ENCODE measurements at places on chromosomes 11 and 22.

- DNase-seq: no peak
Observed at GRCh38 chr11:3939211-3939610, 83.7 kb downstream of the STIM1 start.

DNA sequence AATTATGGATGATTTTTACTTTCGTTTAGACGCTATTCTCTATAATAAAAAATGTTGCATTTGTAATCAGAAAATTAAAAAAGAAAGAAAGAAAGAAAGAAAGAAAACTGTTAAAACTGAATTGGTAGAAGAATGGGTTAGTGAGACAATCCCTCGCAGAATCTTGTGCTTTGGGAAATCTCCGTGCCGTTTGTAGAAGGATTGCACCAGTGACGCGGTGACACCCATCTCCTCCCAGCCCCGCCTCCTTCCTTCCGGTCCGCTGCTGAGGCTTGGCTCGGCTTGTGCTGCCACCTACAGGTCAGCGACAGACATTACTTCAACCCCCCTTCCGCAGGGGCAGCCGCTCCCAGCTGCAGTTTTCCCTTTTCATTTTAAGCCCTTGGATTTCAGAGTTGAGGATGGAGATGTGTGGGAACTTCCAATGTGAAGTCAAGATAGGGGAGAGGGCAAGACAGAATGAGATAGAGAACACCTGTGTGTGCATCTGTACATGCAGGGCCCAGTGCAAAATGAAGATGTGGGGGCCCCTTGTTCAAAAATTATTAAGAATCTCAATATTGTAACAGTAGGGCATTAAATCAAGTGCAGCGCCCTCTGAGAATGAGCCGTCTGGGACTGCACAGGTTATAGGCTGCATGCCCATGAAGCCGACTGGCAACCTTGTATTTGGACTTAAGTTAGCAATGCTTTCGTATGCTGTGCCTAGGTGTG lies 41.1 kb downstream of the TST start:
- DNase-seq: peak; percentile 48

GRCh38 chr11:61265357-61265756 lies 24.4 kb downstream of the PGA5 start:
- DNase-seq: no peak

GRCh38 chr22:33850724-33851123 lies 69.6 kb downstream of the LARGE1 start:
- DNase-seq: no peak

DNA sequence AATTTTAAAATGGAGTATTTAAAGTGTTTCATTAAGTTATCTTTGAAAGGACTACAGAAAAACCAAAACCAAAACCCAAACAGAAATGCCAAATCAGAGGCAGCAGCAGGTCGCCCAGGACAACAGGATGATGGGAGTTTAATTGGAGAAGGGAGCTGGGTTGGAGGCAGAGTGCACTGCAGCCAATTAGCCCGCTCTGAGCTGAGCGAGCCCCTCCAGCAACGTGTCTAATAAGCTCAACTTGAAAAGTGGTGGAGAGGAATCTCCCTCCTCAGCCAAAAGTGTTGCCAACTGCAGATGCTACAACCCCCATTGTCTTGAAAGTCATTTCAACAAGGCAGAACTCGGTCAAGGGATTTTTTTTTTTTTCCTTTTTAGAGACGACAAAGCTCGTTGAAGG lies 323.9 kb downstream of the CADM1 start:
- no peak for DNase-seq

GRCh38 chr11:35087648-35088047 lies 51.3 kb upstream of the CD44 start:
- no peak for DNase-seq

DNA sequence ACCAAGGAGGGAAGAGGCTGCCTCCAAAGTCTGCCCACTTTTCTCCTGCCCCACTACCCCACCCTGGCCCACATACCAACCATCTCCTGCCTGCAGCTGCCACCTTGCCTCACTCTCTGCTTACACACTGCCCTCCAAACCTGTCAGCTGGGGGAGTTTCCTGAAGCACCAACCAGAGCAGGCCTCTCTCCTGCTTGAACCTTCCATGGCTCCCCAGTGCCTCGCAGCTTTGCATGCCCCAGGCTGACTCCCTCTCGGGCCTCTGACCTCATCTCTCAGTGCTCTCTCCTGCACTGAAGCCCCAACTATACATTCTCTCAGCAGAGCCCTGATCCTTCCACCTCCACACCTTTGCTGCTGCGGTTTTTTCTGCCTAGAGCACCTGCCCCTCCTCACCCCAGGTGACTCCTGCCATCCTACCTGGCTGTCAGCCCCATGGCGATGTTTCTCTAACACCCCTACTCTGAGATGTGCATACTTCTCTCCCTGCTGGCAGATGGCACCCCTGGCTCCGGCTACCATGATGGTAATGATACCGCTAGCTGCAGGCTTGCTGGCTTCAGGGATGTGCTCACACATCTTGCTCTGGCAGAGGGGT lies 43.5 kb downstream of the MN1 start:
- no peak for DNase-seq

GRCh38 chr11:125479137-125479536 lies 16.9 kb downstream of the FEZ1 start:
- DNase-seq: no peak

DNA sequence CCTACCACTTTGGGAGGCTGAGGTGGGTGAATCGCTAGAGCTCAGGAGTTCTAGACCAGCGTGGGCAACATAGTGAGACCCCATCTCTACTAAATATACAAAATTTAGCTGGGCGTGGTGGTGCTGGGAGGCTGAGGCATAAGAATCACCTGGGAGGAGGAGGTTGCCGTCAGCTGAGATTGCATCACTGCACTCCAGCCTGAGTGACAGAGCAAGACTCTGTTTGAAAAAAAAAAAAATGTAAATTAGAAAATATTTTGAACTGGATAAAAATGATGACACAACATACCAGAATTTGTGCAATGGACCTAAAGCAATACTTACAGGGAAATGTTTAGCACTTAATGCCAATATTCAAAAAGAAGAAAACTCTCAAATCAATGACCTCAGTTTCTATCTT lies 46.4 kb downstream of the ATG16L2 start:
- DNase-seq: no peak

- DNase-seq: no peak
Observed at GRCh38 chr11:119282495-119282894, 34.4 kb downstream of the MCAM start.

- DNase-seq: no peak
Observed at GRCh38 chr11:48036011-48036410, 55.7 kb downstream of the PTPRJ start.

GRCh38 chr22:28882545-28882877 lies 861 bp upstream of the ZNRF3 start:
- DNase-seq: no peak

DNA sequence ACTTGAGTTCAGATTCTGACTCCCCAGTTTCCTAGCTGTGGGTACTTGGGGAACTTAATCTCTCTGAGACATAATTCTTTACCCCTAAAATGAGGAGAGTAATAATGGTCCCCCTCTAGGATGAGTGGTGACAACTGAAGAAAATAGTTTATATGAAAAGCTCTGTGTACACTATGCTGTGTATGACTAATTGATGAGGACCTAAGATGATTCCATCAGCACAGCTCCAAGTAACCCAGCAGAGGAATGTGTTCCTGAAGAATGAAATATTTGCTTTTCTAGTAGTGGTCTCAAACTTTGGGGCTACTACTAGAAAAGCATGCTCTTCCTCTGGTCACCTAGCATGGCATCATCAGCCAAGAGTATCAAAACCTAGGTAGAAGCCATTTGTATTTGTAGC lies 217.3 kb upstream of the NARS2 start:
- DNase-seq: no peak

DNA sequence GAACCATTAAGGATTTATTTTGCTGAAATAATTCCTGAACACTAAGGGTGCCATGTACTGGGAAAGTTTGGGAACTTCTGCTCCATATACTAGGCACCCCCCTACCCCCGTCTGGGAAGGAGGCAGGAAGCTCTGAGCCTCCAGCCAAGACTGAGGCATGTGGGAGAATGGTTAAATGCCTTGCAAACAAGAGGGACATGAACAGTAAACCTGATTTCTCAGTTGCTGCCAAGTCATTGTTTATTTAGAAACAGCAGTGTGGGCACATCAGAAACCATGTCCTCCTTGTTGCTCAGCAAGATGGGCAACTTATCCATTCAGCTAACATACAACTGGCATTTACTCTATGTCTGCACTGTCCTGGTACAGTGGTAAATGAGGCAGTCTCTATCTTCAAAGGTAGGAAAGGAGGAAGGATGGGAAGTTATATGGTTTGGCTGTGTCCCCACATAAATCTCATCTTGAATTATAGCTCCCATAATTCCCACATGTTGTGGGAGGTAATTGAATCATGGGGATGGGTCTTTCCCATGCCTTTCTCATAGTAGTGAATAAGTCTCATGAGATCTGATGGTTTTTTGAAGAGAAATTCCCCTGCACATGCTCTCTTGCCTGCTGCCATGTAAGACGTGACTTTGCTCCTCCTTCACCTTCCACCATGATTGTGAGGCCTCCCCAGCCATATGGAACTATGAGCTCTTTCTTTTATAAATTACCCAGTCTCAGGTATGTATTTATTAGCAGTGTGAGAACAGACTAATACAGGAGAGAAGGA lies 459.1 kb downstream of the MIAT start:
- DNase-seq: no peak

DNA sequence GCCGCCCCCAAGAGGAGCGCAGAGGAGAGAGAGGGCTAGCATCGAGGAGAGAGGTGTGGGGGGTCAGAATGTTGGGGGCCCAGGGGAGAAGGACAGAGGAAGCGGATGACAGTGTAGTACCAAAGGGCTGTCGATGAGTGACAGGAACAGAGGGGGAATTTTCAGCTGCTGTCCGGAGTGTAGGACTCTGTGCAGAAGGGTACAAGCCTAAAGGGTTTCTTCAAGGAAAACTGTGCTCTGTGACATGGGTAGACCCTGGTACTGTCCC lies 5.3 kb upstream of the NLRP6 start:
- DNase-seq: no peak

DNA sequence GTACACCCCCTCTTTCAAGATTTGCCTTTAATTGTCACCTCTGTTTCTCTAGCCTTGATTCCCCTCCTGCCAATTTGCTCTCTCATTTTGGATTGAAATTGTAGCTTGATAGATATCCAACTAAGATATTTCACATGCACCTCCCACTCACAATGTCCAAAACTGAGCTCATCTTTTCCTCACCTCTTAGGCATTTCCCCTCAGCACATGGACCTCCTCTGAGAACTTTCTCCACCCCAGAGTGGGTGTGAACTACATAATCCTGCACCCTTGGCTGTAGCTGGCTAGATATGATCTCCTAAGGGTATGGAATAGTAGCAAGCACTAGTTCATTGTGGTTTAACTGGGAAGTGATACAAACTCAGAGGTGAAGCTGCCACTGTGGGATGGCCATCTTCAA lies 91.5 kb upstream of the SESN3 start:
- no peak for DNase-seq

DNA sequence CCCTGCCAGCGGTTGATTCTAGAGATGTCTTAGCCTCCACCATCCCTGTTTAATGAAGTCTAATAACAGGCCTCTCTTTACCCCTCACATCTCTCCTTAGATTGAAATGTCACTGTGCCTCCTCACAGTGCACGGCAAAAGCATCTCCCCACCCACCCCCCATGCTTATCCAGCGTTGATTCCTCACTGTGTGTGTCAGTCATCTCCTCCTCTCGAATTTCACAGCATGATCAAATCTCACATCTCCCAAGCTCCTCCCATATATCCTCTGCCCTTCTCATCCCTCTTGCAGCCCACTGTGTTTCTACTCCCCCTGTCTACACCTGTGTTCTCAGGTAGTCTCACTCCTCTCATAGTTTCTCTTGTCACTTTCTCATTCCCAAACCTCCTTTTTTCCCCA lies 84.6 kb downstream of the DBX1 start:
- DNase-seq: no peak

DNA sequence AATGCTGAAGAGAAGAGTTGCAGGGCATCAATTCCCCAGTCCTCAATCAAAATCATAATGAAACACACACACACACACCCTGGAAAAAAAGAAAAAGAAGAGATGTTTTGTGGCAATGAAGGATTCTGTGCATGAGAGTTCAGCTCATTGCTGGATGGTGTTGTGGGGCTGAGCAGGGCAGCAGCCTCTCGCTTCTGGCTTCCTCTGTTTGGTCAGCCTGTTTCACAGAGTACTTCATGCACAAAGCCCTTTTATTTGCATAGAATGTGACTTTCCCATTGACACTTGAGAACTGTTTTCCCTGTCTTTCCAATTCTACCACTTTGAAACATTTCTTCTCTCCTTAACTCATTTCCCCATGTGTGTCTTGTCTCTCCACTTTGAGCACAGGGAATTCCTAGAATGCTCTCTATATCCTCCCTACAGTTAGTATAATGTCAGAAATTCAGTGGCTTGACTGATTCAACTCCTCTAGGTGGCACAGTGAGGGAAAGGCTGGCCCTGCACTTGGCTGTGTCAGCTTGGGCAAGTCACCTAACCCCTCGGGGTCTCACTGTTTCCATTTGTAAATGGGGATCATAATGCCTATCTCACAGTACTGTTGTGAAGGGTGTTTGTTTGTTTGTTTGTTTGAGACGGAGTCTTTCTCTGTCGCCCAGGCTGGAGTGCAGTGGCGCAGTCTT lies 25.4 kb upstream of the BSX start:
- DNase-seq: no peak

- DNase-seq: no peak
Observed at GRCh38 chr11:12801976-12802375, 127.8 kb downstream of the TEAD1 start.

- no peak for DNase-seq
Observed at GRCh38 chr11:120632579-120632978, 121.0 kb downstream of the GRIK4 start.

DNA sequence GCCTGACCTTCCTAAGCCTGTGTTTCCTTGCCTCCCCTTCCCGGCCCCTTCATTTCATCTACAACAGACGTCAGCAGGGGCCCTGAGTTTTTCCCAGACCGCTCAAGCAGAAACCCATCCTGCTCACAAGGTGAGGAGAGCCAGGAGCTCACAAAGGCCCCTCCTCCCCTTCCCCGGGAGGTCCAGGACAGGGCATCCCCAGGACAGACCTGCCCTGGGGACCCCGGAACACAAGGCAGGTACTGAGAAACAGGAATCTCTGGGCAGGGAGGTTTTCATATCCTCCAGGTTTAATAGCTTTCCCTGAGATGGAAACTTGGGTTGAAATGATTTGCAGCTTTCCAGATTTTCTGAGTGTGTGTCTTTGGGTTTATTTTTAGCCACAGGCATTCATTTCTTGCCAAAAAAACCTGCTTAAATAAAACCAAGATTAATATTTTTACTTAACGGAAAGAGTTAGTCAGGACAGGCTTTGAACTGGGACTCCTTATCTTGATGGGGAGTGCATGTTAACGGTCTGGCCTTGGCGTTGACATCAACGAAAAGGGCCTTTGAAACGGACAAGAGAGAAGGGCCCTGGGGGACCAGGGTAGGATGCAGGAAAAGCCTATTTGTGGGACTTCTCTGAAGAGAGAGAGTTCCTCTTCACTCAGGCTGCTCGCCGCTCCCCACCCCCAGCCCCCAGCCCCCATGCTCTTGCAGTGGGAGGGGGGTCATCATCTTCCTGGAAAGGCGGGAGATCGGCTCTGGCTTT lies 38.5 kb downstream of the TIMP3 start:
- DNase-seq: no peak

Data from SK-N-MC (cell line).